ENCODE measurements at places on chromosomes 3 and 15.

DNA sequence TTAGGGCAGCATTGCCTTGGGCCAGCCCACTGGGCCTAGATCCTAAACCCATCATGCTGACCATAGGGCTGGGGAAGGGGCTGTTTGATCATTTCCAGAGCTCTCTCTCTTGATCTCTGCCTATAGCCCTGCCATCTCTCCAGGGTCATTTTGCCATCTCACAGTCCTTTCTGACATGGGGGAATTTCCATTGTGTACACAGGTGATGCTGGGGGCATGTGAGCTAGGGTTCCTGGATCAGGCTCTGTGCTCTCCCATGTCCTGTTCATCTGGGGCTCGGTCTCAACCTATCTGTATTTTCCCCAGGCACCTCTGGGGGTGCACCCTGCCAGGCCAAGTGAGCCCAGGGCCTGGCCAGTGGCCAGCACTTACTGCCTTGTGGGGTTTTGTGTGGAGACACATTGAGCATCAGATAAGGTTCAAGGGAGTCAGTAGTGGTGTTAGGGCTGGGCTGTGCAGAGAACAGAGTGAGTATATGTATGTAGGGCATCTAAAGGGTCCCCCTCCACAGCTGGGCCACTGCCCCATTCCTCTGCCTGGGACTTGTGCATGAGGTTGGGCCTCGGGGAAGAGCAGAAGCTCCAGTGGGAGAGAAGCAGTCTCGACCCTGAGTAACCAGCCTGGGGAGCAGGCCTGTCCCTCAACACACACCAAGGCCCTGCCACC lies 25.7 kb upstream of the APEH start:
- no peak for DNase-seq

DNA sequence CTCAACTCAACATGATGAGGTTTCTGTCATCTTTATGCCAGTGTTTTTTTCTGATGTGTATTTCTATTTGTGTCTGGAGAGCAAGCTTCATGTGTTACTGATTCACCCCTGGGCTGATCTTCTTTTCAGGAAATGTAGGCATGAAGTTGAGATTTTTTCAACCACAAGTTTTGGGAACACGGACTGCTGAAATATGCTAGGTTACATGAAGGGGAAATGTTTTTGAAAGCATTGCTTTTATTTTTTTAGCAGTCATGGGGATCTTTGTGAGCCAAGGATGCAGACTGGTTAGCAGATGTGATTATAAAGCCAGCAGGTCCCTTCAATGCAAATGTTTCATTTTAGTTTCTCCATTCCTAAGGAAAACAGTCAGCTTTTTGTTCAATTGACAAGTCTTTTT lies 219.3 kb upstream of the COL8A1 start:
- DNase-seq = no peak

- DNase-seq = no peak
These were observed 47.3 kb upstream of the NR2C2 start for GRCh38 chr3:14899993-14900618.

DNA sequence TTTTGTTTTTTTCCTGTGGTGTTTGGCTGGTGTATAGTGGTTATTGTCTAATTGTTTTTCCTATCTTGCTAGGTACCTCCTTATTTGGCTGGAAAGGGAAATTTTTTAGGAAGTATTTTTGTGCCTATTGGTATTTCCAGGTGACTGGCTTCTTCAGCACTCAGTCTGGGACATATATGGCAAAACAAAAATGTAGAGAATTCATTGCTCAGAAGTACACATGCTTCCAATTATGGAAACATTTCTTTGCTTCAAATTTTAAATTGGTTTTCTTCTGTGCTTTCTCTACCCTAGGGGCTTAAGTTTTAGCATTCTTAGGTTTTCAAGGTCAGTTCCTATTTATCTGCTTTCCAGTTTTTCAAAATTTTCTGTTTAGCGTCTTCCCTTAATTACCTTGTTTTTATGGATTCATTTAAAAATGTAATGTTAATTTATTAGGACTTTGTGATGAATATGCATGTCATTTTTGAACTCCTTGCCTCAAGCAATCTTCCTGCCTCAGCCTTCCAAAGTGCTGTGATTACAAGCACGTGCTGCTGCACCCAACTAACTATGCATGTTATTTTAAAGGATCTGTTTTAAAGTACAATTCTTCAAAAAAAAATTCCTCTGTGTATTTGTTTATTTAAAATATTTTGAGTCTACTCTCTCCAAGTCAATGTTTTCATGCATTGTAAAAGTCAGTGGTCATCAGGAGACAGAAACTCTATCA lies 231.9 kb upstream of the DPPA4 start:
- DNase-seq = no peak

- DNase-seq = peak; percentile 67
These were observed 31.8 kb upstream of the RASA2 start for GRCh38 chr3:141454906-141455602.

GRCh38 chr3:14359348-14359747 lies 43.1 kb upstream of the SLC6A6 start:
- DNase-seq = no peak

- peak; percentile 1 for DNase-seq
These were observed 4.3 kb upstream of the OR5H6 start for GRCh38 chr3:98259707-98260106.

DNA sequence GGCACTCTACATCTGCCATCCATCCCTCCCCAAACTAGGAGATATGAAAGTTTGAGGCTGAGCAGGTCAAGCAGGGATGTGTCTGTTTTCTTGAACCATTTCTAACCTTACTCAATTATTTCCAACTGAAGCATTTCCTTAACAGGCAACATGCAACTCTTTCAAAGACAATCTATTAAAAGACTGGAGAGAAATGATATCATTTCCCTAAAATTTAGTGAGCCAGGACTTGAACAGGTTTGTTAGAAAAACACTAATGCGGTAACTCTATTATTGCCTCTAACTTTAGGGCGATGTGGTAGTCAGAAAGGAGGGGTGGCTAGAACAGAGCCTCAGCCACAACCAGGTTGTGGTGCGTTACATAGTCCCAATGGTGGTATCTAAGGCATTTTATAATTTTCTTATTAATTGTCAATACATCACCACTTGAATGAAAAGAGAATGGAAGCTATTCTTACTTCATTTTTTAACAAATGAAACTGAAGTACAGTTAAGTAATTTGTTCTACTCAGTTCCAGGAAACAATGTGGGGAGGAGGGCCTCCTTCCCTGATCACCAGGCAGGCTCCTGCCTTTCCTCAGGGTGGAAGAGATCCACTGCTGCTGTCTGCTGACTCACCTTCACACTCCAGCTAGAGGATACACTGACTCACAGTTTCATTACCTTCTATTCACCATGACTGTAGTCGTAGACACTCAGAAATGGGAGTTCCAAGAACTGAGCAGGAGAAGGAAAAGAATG lies 22.8 kb downstream of the MYO1E start:
- DNase-seq = peak; percentile 86

- no peak for DNase-seq
These were observed 273.7 kb upstream of the ATP11B start for GRCh38 chr3:182519569-182519968.

GRCh38 chr3:141881702-141882101 lies 5.3 kb downstream of the ATP1B3 start:
- no peak for DNase-seq

DNA sequence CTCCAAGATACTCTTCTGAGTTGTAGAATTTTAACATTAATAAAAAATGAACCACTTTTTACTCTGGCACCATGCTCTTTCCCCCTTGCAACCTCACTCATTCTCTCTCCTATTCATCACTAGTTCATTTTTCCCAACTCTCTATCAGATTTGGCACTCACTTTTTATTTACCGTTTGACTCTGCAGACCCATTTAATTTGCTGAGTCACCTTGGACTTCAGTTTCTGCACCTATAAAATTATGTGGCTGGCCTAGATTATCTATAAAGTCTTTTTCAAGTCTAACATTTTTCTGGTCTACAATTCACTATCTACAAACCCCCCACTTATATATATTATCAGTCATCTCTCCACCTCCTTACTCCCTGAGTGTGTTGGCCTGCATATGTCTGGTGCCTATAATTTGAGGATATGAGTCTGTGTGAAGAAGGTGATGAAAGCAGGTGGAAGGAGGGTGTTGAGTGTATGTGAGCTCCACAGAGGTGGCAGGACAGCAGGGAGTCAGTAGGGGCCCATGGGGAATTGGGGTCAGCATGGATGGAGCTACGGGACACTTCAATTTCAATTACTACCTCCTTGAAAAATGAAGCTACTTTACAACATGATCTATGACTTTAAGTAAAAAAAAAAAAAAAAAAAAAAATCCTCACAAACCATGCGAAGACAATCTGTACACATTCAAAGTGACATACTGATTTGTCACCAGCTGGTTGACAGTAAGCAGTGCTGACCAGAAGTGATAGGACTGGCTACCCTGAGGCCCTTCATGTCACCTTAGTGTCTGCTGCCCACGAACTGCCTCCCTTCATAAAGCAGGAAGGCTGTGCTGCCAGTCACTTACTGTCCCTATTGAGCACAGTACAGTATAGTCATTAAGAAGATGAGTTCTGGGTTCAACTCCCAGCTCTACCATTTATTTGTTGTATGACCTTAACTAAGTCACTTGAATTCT lies 334.2 kb upstream of the IL12A start:
- DNase-seq = no peak

DNA sequence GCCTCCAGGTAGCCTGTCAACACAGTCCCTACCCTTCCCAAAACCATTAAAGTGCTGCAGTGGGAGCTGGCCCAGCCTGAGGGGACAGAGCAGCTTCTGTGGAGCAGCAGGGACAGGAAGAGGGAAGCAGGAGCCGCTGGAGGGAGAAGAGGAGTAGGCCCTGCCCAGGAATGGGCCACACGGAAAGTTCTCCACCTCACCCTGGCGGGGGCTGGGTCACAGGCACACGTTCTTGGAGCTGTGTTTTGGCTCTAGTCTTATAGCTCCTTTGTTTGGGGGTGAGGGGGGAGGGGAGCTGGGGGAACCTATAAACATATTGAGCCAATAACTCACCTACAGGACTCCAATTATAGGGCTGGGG lies 508.6 kb downstream of the SHQ1 start:
- DNase-seq = no peak

DNA sequence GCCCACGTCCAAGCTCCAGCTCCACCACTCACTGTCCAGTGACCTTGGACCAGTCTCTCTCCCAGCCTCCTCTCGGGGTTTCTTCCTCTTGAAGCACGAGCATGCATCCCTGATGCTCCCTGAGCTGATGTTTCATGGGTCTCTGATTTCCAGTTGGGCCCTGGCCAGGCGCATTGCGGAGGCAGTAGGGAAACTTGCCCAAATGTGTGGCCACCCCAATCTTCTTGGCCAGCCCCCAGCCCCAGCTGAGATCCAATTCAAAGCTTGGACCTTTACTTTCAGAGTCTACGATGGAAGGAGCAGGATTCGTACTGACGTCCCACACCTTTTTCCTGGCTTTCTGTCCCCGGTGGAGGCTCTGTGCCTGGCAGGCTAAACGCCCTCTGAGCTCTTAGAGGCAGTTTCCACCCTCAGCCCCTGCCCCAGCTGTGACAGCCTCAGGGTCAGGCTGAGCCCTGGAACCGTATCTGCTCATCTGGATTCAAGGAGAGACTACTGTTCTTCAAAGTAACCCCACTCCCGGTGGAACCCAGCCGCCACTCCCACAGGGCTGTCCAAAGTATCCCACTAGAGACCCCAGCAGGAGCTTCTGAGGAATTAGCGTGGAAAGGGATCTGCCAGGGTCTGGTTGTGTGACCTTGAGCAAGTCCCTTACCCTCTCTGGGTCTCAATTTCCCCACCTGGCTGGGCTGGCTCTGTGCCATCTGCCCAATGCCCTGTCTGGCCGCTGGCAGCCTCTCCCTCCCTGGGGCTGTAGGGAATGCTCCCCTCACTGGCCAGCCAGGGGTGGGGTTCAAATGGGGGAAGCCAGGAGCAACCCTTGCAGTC lies 37.4 kb downstream of the CPN2 start:
- no peak for DNase-seq

- DNase-seq = peak; percentile 93
These were observed at the start of gene ADPRH for GRCh38 chr3:119579366-119580066. ADPRH (plus strand) TSS chr3:119579492; CDS start chr3:119582170, 2,678 bp downstream.

DNA sequence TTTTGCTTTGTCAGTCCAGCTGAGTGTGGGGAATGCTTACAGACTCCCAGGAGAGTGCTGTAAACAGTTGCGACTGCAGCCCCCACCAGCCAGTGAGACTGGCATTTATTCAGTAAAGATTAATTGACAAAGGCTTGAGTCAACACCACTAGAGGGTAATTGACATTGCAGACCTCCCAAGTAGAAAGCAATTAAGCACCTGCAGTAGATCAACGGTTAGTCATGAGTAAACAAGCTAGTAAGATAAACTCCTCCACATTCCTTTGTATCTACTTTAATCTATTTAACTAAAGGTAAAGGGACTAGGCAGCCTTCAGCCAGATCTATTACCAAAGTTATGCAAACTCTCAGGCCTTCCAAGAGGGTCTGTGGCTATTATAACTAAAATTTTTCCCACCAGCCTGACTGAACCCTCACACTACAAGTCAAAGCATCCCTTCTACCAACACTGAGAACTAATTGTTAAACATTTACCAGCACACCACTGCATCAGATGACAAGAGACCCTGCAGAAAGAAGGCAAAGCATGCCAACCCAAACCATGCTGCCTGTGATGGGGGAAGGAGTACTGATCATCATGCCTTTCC lies 30.5 kb upstream of the GALNT15 start:
- no peak for DNase-seq

- peak; percentile 46 for DNase-seq
These were observed 70.8 kb upstream of the ZBTB20 start for GRCh38 chr3:115217678-115218451.

- no peak for DNase-seq
These were observed 348.5 kb downstream of the PYDC2 start for GRCh38 chr3:191809326-191809949.

GRCh38 chr3:106809041-106809440 lies 568.2 kb upstream of the CCDC54 start:
- DNase-seq = no peak

GRCh38 chr15:53586799-53587198 lies 172.7 kb downstream of the WDR72 start:
- DNase-seq = peak; percentile 44

DNA sequence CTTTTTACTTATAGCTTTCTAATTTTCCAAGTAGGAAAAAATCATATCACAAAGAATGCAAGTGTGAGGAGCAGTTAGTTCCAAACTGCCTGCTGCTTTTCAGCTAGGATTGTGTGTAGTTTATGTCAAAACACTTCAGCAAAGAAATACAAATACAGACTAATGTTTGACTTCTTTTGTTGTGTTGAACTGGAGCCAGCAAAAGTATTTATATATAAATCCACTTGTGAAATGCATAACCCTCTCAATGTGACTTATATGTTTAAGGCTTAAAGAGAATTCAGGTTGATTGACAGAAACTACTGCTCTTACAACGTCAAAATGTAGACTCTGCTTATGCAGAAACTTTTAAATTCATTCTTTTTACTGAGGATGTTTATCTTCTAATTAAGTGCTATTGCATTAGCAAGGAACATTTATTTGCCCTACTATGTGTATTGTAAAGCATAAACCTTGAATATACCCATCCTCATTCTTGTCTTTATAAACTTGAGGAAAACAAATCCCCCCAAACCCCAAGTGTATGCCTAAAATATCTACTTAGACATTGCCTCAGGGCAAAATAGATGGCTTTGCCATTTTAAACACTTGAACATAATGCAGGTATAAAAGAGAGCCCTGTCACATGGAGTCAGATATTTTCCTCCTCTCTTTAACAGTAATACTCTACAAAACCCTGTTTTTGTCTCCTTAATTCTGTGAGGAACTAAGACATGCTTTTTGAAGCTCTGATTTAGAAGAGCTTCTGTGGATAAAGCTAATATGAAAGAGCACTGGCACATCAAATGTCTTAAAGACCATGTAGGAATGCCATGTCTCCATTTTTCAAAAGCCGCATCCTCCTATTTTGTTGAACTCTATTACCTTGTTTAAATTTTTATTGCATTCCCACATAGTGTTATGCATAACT lies 302.8 kb upstream of the TBC1D5 start:
- DNase-seq = no peak

- DNase-seq = no peak
These were observed 19.1 kb downstream of the SSR3 start for GRCh38 chr3:156535798-156536197.

- DNase-seq = peak; percentile 65
These were observed 683 bp downstream of the UBE2Q2 start for GRCh38 chr15:75843678-75844581.

Data from suppressor macrophage treated with lipopolysaccharide for 1 hour (primary cell).